ENCODE measurements at places on chromosomes 4 and X.

DNA sequence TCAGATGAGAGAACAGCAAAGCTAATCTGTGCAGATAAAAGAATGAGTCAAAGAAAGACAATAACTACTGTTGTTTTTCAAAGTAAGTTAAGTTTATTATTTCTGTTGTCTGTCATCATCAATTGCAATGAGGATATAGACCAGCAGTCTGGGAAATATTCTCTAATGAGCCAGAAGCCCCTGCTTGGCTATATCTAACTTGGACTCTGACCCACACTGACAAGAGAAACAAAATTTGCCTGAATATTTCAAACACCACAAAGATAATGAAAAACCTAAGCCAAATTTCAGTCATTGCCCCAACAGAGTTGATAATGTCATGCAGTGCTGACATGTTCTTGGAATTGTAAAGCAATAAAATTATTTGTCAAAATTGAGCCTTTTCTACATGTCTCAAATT, 115.0 kb upstream of the PRDX4 start:
- H3K4me1 ChIP-seq = no peaks in the 10 kb centered on the region
- H3K27ac ChIP-seq = no peak overlapping the region
- H3K36me3 ChIP-seq = no peaks in the 10 kb centered on the region
- no peak for DNase-seq
- H3K4me3 ChIP-seq = no peak overlapping the region

GRCh38 chrX:109992203-109992602, 10.7 kb upstream of the TMEM164 start:
- no peaks in the 10 kb centered on the region for H3K4me1 ChIP-seq
- H3K27ac ChIP-seq = no peak overlapping the region
- no peaks in the 10 kb centered on the region for H3K27me3 ChIP-seq
- H3K36me3 ChIP-seq = no peaks in the 10 kb centered on the region

DNA sequence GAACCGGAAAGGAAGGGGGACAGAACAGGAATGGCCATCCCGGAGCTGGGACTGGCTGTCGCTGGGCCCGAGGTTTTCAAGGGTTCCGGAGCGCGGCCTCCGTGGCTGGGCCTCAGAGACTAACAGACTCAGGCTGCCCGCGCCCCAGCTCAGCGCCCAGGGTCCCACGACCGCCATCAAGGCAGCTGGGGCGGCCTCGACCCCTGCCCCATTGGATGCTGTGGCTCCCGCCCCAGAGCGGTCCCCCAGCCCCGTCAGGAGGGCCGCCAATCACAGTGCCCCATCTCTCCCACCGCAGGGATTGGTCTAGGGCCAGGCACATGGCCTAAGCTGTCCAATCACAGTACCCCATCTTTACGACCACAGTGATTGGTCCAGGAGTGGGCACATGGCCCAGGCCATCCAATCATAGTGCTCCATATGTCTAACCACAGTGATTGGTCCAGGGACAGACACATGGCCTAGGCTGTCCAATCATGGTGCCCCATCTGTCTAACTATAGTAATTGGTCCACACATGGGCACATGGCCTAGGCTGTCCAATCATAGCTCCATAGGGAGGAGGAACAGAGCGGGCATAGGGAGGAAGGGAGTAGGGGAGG, 105.3 kb upstream of the NKX1-1 start:
- no peak overlapping the region for H3K4me3 ChIP-seq
- DNase-seq = no peak
- no peak overlapping the region for H3K27ac ChIP-seq
- peaks cover 75% of the 10 kb centered on the region for H3K27me3 ChIP-seq

DNA sequence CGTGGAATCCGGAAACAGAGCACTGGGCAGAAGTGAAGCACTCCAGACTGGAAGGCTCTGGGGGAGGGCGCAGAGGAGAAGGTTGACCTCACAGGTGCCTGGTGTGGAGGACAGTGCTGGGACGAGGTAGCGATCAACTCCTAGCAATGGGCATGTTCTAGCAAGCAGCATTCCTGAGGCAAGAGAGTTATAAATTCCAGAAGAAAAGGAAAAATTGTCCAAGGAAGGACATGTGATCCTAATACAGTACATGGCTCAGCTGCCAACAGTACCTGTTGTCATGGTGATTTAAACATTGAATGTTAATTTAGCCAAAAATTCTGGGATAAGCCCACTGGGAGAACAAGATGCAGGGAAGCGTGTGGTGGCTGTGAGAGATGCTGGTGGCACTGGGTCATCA, 8.2 kb downstream of the ARHGAP4 start:
- no peak overlapping the region for H3K27ac ChIP-seq
- no peak for DNase-seq
- H3K4me1 ChIP-seq = peaks cover 13% of the 10 kb centered on the region
- H3K4me3 ChIP-seq = no peak overlapping the region
- no peaks in the 10 kb centered on the region for H3K36me3 ChIP-seq

- DNase-seq = no peak
- peaks cover 36% of the 10 kb centered on the region for H3K27me3 ChIP-seq
- peak within 1 kb of the TSS; percentile 30 for H3K4me3 ChIP-seq
- no peaks in the 10 kb centered on the region for H3K36me3 ChIP-seq
- no peak within 1 kb of the TSS for H3K27ac ChIP-seq
- H3K4me1 ChIP-seq = peaks cover 15% of the 10 kb centered on the region
Observed at GRCh38 chrX:114583646-114584374, at the start of gene HTR2C. TSS of gene HTR2C (plus strand) at chrX:114584086. CDS start at chrX:114726937, 142,851 bp downstream.

- H3K27ac ChIP-seq = no peak overlapping the region
- no peak overlapping the region for H3K4me3 ChIP-seq
- no peak for DNase-seq
- H3K4me1 ChIP-seq = no peaks in the 10 kb centered on the region
- H3K36me3 ChIP-seq = no peaks in the 10 kb centered on the region
Observed at GRCh38 chr4:7742807-7743280, 196.8 kb downstream of the AFAP1 start.

GRCh38 chr4:87243426-87244053, 23.1 kb upstream of the KLHL8 start:
- H3K27me3 ChIP-seq = no peaks in the 10 kb centered on the region
- peaks cover 15% of the 10 kb centered on the region for H3K4me1 ChIP-seq
- no peak overlapping the region for H3K4me3 ChIP-seq
- H3K36me3 ChIP-seq = no peaks in the 10 kb centered on the region
- H3K27ac ChIP-seq = no peak overlapping the region

Measured in suprapubic skin (tissue), 4 donors.